ENCODE measurements at places on chromosomes 2 and 18.

GRCh38 chr18:46042571-46043123, 29.4 kb downstream of the PSTPIP2 start:
- DNase-seq, result no peak

- no peak for DNase-seq
Measured at GRCh38 chr2:8171608-8172007, 510.2 kb upstream of the ID2 start.

DNA sequence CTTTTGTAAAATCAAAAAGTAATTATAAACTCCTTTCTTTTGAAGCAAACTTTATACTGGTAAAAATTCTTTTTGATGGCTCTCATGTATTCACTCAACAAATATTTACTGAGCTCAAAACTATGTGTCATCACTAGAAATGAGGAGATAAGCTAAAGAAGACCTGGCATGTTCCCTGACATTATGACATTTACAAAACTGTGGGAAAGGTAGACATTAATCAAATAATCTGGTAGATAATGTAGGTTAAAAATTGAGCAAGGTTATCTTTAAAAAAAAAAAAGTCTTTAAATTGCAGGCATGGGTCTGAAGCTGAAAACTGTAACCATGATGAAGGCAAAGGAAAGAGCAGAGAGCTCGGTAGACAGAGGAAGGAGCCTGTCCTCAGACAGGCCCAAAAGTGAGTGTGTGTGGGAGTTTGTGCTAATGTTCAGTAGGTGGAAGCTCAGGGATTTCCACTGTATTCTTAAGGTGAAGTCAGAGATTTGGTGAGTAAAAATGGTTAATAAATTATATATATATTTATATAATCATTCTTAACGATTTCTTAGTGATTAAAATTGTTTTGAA, 612.9 kb downstream of the LRP1B start:
- DNase-seq, result no peak

DNA sequence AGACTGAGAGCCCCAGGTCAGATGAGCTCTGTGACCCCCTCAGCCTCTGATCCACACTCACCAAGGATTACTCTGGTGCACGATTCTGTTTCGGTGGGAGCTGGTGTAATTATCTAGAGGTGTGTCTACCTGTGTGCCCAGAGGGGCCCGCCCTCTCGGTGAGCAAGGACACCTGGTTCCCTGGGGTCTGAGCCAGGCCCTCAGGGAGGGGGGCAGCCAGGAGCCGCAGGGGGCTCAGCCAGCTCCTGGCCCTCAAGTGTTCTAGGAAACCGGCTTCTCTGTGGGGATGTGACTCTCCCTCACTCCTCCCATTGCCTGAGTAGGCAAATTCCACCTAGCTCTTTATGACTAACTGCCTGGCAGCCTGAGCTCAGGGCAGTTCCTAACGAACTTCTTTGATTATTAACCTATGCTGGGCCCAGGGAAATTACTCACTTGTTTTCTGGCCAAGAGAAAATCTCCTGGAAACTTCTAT, 17.4 kb downstream of the AGAP1 start:
- DNase-seq, result no peak

GRCh38 chr2:71129114-71129901, 721 bp downstream of the MCEE start:
- DNase-seq, result no peak

- DNase-seq, result no peak
Measured at GRCh38 chr2:84741182-84741822, 139.6 kb downstream of the TRABD2A start.

- DNase-seq, result no peak
Measured at GRCh38 chr2:203659331-203660049, 46.9 kb upstream of the CD28 start.

DNA sequence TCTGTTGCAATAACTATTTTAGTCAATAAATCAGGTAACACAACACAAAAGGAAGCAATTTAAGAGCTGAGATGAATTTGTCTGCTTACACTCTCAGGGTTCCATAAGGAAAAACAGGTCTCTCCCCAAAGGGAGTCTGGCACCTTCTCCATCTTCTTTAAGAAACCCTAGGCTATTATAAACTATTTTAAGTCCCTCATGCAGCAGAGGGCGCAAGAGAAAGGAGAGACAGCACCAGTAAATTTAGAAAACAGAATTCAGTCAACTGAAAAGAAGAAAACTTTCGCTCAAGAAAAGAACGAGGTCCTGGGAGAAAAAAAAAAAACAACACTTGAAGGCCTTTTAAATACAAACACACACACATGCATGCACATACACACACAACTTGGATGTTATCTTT, 19.1 kb downstream of the SULT1C4 start:
- DNase-seq, result no peak

GRCh38 chr18:76957384-76958355, 135.3 kb downstream of the ZNF236 start:
- no peak for DNase-seq

- no peak for DNase-seq
Measured at GRCh38 chr2:224847961-224848850, 132.0 kb upstream of the CCDC195 start.

DNA sequence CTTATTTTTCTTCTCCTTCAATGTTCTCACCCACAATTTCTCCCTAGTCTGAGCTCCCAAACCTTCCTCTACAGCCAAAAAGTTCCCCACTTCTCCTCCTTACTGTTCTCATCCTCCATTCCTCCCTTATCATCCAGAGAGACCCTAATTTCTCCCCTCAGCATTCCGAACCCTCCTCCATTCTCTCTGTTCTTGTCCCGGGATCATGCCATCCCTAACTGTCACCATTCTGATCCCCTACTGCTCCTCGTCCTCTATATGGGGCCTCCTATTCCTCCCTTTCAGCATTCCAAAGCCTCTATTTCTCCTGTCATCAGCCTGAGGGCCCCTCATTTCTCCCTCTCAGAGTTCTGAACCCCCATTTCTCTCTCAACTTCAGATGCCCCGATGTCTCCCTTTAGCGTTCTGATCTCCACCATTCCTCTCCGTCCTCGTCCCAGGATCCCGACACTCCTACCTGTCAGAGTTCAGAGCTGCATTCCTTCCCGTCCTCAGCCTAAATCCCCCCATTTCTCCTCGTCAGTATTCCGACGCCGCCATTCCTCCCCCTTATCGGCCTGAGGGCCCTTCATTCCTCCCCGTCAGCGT, 522 bp downstream of the MBD1 start:
- no peak for DNase-seq

DNA sequence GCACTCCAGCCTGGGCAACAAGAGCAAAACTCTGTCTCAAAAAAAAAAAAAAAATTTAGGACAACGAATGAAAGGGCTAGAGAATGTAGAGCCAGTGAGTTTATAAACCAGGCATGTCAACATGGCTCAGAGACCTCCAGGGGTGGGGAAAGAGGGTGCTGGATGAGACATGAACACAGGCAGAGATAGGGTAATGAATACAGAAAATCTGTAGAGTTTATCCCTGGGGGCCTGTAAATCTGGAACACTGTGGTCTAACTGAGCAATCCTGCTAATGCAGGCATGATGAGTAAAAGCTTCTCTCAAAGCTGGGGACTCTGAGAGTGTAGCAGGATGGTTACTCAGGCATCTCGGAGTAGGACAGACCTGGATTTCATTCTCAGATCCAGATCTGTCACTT, 59.2 kb upstream of the IGFBP2 start:
- DNase-seq, result no peak

DNA sequence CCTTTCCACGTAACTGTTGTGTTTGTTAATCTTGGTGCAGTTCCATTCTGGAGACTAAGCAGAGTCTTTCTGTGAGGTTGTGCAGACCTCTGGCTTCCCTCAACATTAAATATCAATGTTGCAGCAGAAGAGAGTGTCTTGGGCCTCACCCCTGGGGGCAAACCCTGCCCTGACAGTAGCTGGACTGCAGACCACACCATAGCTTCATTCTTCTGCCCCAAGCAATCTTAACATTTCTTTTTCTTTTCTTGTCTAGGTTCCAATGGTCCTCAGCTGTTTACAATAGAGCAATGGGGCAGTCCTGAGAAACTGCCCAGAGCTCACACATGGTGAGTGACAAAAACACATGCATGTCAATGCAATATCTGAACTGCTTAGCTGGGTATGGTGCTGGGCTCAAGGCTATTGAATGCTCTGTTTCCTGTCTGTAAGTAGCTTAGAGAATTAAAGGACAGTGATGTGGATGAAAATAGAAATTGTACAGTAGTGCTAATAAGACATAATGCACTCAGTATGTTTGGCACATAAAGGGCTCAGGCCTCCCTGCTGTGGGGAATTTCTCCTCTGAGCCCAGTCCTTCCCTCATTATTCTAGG, 237.6 kb downstream of the ALPK2 start:
- DNase-seq, result no peak

DNA sequence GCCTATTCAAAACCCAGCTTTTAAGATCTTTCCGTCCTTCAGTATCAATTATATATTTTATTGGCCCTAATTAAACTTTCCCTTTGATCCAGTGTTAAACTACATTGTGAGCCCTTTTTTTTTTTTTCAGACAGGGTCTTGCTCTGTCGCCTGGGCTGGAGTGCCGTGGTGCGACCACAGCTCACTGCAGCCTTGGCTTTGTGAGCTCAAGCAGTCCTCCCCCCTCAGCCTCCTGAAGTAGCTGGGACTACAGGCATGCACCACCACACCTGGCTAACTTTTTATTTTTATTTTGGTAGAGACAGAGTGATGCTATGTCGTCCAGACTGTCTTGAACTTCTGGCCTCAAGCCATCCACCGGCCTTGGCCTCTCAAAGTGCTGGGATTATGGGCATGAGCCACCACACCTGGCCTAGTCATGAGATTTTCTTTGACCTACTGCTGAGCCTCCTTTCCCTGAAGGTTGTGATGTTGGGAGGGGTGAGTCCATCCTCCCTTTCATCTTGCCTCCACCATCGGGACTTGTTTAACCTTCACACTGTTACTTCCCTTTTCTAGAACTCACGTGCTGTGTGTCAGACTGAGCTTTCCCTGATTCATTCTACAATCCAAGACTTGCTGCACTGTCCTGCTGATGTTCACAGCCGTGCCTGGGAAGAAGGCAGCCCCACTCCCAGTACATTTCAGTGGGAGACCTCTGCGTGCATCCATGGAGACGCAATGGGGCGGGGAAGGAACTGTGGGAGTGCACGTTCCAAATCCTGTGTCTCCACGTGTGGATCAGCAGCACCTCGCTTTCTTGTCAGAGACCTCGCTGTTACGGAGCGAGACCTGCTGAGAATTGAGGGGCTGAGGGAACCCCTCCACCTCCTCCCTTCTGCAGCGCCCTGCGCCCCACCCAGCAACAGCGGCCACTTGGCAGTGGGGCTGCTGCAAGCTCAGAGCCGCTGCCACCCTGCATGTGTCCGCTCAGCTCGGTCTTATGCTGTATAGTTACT, 10.8 kb downstream of the OXER1 start:
- DNase-seq, result no peak

DNA sequence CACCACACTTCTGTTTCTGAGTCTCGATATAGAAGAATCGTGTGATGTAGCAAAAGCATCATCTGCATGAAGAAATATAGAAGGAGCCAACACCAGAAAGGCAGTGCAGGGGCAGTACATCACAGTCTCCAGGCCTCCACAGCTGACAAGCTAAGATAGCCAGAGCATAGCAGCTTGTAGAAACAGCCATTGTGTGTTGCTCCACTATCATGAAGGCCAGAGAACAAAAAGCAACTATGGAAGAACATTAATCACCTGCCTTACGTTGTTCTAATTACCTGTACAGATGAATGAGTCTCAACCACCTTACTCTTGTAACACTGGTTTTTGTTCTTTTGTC, 129.0 kb downstream of the RND3 start:
- DNase-seq, result no peak

- no peak for DNase-seq
Measured at GRCh38 chr2:196200557-196200956, 29.2 kb upstream of the STK17B start.

DNA sequence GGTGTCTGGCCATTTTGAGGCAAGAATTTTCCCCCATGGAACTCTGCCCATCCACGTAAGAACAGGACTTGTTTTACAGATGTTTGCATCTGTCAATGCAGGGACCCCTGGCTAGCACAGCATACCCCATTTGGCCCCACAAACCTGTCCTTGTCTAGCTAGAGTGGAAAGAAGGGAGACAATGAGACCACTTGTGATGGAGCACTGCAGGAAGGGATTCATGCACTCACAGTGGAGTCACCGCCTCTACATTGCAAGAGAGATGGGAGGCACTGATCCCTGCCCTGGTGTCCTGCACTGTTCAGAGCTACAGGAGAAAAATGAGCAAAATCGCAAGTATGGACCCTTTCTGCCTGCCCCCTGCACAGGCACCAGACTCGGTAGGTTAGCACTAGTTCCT, 32.5 kb downstream of the NPAS2 start:
- DNase-seq, result no peak

DNA sequence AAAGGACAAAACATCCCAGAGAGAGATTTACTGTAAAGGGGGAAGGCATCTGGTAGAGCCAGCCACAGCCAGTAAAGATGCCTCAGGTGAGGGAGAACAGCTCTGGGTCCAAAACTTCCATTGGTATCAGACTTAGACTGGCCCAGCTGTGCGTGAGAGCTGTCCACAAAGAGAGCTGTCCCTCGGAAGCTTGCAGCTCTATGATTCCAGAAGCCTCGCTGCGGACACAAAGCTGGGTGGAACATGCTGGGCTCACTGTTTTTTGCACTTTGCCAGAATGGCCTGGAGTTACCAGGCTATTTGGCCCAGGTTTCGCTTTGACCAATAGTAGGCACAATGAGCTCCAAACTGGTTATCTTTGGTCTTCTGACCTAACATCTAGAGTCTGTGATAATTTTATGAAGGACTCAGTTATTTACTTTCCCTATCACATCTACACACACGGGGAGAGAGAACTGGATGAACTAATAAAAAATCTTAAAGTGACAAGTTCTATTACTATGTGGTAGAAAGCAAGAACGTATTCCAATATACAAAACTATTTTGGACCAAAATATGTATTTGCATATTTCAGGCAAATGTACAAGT, 101.9 kb downstream of the DNER start:
- DNase-seq, result no peak

Measured in endothelial cell (in vitro differentiated cells).